GM03348 (cell line): ENCODE measurements at places on chromosomes 2 and 18.
A peak's percentile ranks its signal among the peaks of the same experiment; 100 is the strongest.

- no peak for DNase-seq
These were observed 96.8 kb upstream of the CRACDL start for GRCh38 chr2:99032786-99033185.

- DNase-seq: no peak
These were observed 40.8 kb downstream of the CRACDL start for GRCh38 chr2:98895221-98895620.

DNA sequence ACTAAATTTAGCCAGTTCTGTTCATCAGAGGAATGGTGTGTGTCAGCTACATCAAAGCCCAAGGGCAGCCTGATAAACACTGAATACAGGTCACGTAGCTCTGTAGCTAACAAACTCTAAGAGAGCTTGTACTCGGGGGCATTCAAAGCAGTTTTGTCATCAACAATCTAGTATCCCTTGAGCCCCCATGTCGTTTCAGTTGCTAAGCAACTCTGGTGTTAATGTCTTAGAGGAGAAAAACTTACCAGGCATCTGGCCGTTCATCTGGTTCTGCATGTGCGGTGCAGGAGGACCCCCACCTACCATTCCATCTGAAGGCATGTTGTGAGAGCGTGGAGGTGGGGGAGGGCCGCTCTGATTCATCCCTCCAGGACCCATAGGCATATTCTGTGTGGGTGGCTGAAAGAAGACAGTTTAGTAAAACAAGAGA, 33.1 kb downstream of the SS18 start:
- no peak for DNase-seq

GRCh38 chr2:148643998-148644882, at the start of gene EPC2:
TSS of gene EPC2 (plus strand) at chr2:148644751. CDS start at chr2:148645018, 267 bp downstream.
- peak; percentile 95 for DNase-seq

GRCh38 chr18:55546851-55547704, 40.9 kb downstream of the TCF4 start:
- DNase-seq: peak; percentile 68

GRCh38 chr2:68721482-68722101, 13.0 kb upstream of the ARHGAP25 start:
- DNase-seq: no peak
